ENCODE measurements at places on chromosomes 4 and X. TPM values are rescaled to one million over a fixed set of nuclear protein-coding genes. Genes with fewer than 3 reads are reported as not detected.

GRCh38 chr4:176744091-176744490, 48.6 kb downstream of the VEGFC start:
- DNase-seq, result no peak

DNA sequence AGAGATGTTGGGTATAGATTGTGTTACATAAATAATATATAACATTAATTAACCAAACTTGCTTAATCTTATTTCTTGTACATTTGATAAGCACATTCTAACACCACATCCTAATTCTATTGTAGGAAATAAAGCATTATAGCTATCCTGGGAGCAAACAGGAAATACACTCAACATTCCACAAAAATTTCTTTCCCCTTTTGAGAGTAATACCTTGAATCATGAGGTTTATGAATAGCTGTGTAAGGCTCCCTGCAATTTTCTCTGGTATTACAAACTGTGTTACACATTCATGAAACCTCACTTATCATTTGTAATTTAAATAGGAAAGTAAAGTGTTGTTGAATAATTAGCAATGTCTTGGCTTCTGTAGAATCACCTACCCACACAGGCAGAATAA, 95.1 kb downstream of the TMEM47 start:
- DNase-seq, result peak; percentile 35

DNA sequence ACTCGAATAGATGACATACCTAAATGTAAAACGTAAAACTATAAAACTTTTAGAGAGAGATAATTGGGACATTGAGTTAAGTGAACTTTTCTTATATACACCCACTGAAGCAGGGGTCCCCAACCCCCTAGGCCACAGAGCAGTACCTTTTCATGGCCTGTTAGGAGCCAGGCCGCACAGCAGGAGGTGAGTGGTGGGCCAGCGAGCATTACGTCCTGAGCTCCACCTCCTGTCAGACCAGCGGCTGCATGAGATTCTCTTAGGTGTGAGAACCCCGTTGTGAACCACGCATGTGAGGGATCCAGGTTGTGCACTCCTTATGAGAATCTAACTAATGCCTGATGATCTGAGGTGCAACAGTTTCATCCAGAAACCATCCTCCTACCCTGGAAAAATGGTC, 114.8 kb downstream of the HMX1 start:
- no peak for DNase-seq

Gene SFRP2
- total RNA-seq, result not detected

- peak; percentile 54 for DNase-seq
Measured at GRCh38 chr4:153115322-153116290, 88.6 kb upstream of the TRIM2 start.

GRCh38 chr4:3702561-3703221, 63.5 kb upstream of the ADRA2C start:
- DNase-seq, result no peak

GRCh38 chr4:20178902-20179576, 72.7 kb upstream of the SLIT2 start:
- DNase-seq, result no peak

- DNase-seq, result no peak
Measured at GRCh38 chr4:5517372-5517771, 191.0 kb downstream of the EVC2 start.

Gene TLR6
- total RNA-seq, result under 0.01 TPM

- no peak for DNase-seq
Measured at GRCh38 chr4:173517781-173518424, 12.1 kb downstream of the HAND2 start.

DNA sequence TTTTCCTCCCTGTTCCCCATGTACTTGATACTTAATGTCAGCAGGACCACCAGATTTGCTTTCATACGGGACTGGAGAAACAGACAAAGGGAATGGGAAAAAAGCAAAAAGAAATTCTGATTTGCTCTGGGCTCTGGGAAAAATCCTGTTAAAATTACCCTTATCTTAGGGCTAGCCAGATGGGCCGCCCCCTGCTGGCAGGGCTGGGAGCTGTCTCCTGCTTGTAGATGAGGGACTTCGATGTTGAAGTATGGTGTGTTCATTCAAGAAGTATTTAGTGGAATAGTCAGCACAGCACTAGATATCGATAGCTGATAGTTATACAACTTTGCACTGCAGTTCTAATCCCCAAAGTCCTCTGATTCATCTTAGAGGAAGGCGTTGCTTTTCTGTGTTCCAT, 45.8 kb downstream of the BCORL1 start:
- DNase-seq, result peak; percentile 53

- no peak for DNase-seq
Measured at GRCh38 chr4:183586824-183587223, 72.2 kb downstream of the RWDD4 start.

DNA sequence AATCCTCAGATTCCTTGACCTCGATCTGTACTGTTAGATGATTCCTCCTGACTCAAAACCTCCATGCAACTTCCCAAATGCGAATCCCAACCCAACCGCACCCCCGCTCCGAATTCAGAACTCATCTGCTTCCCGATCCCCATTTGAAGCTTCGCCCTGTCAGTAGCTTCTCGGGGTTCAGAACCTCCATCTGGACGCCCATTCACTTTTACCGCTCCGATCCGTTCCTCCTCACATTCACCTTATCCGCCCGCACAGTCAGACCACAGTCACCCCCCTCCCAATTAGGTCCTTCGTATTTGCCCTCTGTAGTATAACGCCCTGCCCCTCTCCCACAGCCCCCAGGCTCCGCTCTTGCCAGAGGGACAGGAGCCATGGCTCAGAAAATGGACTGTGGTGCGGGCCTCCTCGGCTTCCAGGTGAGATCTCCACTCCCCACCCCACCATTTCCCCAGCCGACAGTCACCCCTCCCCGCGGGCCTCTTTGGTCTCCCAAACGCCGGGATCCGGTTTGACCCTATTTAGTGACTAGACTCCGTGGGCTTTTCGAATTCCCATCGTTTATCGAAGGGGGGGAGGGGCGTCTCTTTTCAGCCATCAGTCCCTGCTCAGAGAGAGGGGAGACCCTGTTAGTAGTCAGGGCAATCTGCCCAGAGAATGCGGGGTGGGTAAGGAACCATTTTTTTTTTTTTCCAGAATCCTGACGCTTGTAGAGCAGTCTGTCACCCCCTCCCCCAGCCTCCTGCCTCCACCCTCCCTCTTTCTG, 691 bp downstream of the MAGED1 start:
- peak; percentile 10 for DNase-seq

DNA sequence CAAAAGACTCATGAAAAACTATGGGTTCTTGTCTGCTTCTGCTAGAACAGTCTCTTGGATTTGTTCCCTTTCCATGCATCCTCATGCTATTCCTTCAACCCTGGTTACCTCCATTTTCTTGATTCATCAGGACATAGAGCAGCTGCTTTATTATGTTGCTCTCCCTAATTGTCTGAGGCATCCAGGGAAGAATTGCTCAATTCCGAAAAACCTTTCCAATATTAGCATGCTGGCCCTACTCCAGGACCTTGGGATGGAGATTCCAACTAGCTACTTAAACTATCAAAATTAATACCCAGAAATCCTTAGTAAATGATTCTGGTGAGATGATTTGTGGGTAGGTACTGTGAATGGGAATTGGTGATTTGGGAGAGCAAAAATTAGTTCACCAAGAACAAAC, 56.6 kb upstream of the FAM47B start:
- DNase-seq, result no peak

Gene SPANXD
- total RNA-seq, result not detected

DNA sequence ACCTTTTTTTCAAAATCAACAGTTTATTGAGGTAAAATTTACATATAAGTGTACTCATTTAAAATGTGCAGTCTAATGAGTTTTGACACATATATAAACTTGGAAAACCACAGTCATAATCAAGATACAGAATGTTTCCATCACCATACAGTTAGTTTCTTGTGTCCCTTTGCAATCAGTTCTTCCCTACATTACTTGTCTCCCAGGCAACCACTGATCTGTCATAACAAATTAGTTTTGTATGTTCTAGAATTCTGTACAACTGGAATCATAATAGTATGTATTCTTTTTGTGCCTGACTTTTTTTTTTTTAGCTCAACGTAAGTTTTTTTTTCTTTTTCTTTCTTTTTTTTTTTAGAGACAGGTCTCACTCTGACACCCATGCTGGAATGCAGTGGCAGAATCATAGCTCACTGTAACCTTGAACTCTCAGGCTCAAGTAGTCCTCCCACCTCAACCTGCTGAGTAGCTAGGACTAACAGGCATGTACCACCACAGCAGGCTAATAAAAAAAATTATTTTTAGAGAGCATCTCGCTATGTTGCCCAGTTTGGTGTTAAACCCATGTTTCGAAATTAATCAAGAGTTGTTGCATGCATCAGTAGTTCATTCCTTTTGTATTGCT, 26.9 kb downstream of the ARFIP1 start:
- no peak for DNase-seq

Gene CDKL2
- under 0.01 TPM for total RNA-seq

DNA sequence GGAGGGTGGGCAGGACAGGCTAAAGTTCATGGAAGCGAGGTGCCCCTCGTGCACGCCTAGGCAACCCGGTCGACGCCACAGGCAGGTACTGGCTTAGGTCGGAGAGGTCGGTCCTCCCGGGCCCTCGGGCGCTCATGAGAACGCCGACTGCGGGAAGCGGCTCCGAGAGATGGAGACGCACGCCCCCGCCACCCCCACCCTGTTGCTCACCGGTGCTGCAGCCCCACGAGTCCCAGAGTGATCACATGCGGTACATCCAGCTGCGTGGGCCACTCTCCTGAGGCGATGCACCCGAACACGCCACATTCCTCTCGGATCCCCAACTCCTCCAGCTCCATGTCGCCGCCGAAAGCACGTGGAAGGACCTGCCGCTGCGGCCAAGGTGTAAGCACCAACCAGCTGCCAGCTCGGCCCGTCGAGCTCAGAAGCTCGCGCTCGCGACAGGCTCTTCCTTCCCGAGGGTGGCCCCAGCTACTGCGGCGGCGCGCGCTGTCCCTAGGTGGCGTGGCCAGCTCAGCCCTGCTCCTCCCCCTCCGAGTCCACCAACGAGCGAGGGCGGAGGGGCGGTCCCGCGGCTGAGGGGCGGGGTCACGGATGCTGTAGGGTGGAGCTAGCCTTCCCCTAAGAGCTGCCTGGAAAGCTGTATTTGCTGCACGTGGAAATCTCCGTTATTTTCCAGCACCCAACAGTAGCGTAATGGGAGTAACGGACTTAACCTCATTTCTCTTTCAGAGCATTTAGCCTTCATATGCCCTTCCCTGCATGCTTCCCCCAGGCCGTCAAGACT, at the start of gene PPAT:
PPAT (minus strand) TSS at position 476 of the 787 bp plus-strand sequence; CDS start at position 338, 138 bp downstream.
- DNase-seq, result peak; percentile 99

Gene TEX13D
- not detected for total RNA-seq

Gene SYTL4
- 51.4 TPM for total RNA-seq

DNA sequence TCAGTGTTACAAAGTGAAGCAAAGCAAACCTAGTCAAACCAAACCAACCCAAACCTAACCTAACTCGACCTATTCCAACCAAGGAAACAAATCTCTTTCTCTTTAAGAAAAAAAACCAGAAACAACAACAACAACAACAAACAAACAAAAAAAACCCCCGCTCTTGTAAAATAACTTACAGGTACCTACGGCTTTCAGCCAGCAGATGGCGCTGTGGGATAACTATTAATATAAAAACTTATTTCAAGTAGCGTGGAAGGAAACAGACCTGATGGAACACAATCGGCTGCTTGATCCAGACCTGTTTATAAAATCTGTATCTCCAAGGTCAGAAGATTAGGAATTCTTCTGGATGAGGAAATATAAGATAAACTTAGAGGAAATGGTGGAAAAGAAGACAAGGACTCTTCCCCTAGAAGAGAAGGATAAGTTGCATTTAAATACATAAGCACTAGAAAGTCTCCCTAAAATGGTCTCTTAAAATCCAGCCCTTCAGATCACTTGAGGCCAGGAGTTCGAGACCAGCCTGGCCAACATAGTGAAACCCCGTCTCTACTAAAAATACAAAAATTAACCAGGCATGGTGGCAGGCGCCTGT, 34.4 kb upstream of the CDKL5 start:
- DNase-seq, result peak; percentile 75

GRCh38 chr4:56424697-56425514, 10.5 kb downstream of the PPAT start:
- peak; percentile 49 for DNase-seq

Gene ACTRT1
- not detected for total RNA-seq

Gene HSD17B13
- under 0.01 TPM for total RNA-seq

DNA sequence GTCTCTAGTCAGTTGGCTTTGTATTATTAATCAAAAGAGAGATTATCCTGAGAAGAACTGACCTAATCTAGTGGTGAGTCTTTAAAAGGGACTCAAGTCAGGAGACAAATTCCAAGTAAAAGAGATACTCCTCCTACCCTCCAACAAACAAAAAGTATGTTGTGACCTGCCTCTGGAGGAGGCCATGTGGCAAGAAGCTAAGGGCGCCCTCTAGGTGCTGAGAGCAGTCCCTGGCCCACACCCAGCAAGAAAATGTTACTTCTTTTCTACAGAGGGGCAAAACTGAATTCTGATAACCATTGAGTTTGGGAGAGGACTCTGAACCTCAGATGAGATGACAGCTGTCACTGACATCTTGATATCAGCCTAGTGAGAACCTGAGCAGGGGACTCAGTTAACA, 953.6 kb upstream of the AGA start:
- DNase-seq, result no peak

Gene PCDH7
- total RNA-seq, result 0.20 TPM

- DNase-seq, result no peak
Measured at GRCh38 chr4:89365375-89365774, 57.8 kb upstream of the GPRIN3 start.

Gene FRG2
- total RNA-seq, result not detected

DNA sequence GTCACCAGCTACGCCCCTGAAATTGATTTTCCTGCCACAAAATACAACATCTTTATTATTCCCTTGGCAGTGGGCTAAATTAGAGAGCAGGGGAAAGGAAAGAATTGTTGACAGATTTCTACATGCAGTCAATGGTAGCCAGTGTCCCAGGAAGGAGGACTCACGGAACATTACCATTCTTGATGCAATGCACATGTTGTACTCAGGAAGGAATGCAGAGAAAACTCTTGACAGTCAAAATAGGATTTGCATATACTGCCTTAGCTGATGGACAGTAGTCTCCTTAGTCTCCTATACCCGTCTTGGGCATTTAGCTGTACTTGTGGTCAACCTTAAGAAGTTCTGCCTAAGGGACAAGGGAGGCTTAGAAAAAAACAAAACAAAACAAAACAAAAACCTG, 158.0 kb upstream of the GYPA start:
- DNase-seq, result no peak

Gene CT45A2
- not detected for total RNA-seq

GRCh38 chrX:46375831-46376230, 169.4 kb downstream of the ZNF674 start:
- DNase-seq, result no peak

GRCh38 chr4:116361790-116362189, 723.6 kb downstream of the TRAM1L1 start:
- no peak for DNase-seq
